ENCODE measurements at places on chromosomes 2 and 18.

DNA sequence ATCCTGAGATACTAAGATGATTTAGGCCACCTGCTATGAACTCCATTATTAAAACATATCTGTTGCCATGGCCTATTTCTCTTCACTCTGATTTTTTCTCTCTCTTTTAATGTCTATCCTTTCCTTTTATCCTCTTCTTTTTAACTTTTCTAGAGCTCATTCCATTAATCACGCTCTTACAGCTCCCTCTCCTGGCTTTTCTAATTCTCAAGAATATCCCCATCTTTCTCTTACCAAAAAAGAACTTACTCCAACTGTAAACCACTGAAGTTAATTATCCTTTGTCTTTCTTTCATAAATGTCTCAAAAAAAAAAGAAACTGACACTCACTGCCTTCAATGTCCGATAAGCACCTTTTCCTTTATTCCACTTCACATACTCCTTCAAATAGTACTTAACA lies 7.9 kb downstream of the PPP3R1 start:
- DNase-seq: no peak

DNA sequence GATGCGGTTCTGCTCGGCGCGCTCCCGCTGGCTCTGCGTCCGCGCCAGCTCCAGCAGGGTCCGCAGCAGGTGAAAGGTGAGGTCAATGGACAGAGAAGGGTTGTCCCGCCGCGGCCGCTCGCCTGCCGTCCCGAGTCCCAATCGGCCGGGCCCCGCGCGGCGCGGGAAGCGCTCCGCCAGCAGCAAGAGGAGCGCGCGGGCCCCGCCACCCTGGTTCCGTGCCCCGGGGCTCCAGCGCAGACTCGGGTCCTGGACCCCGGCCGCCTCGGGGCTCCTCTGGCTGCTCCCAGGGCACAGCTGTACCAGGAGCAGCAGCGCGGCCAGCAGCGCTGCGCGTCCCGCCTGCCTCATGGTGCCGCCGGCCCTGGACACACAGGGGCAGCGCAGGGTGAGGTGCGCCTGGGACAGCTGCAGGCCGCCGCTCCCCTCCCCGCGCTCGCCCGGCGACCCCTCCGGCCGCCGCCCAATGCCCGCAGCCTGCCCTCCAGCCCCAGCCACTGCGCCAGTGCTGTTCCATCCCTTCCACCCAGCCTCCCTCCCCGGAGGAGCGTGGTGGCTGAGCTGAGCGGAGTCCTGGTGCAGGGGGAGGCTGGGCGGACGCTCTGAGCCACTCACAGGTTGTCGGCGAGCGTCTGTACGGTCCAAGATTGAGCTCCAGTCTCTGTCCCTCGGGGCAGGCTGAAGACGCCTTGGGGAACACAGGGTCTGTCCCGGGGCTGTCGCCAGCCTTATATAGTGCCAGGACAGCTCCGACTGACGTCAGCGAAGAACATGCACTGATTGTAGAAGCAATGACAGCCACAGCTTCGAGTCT lies 493 bp downstream of the UCN start:
- no peak for DNase-seq

DNA sequence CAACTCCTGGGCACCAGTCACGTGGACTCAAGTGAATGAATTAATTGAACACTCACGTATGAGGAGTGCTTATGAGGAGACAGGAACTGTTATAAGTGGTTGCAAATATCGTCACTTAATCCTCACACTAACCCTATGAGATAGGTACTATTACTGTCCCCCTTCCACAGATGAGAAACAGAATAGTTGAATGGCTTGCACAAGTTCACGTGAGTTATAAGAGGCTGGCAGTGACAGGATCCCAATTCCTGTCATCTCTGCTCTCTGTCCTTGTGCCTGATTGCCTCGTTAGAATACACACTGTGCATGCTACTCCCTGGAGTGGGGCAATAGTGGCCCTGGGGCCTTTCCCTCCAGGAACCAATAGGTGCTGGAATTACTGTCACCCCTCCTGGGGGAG lies 253.5 kb downstream of the DYSF start:
- DNase-seq: no peak

DNA sequence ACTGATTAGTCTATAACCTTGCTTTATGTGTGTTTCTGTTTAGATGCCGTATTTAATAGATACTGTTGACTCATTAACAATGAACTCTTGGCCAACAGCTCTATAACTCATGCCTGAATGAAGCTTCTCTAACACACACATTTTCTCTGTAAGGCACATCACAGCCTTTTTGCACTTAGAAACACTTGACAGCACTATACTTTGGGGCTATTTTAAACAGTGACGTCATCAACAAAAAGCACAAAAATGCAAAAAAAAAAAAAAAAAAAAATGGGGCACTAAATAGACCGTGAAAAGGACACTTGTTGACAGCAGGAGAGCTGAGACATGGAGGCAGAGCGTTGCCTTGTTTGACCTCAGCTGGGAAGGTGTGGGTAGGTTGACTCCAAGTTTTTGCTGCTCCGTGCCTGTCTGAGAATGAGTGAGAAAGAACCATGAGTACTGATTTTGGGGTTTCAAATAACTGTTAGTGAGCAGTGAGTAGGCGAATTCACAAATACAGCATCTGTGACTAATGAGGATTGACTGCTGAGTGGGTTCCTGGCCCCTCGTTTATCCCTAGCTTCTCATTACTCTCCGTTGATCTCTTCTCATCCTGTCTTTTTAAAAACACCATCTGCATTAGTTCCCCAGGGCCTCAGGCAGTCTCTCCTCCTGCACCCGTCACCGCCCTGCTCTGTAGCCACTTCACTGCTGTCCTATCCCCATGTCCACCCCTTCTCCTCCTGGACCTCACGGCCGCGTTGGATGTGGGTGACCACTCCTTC lies 24.4 kb downstream of the SPP2 start:
- no peak for DNase-seq

DNA sequence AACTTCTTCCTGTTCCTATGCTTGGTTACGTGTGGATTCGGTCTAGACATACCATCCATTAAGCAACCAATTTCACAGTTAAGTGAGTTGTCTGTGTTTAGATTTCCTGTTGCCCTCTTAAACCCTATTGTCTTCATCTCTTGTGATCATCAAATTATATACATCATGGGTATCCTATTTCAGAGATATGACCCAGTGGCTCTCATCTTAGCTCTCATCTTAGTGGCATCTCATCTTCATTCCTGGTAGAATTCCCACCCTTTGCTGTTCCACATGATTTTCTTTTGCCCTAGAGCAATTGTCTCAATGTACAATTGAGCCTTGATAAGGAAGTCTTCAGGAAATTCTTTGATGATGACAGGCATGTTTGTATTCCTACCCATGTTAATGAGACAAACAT lies 29.4 kb upstream of the FN1 start:
- peak; percentile 47 for DNase-seq

- DNase-seq: peak; percentile 45
These were observed 516.7 kb downstream of the ERBB4 start for GRCh38 chr2:212021947-212022346.

GRCh38 chr2:30303095-30303494 lies 71.8 kb downstream of the LBH start:
- DNase-seq: no peak

DNA sequence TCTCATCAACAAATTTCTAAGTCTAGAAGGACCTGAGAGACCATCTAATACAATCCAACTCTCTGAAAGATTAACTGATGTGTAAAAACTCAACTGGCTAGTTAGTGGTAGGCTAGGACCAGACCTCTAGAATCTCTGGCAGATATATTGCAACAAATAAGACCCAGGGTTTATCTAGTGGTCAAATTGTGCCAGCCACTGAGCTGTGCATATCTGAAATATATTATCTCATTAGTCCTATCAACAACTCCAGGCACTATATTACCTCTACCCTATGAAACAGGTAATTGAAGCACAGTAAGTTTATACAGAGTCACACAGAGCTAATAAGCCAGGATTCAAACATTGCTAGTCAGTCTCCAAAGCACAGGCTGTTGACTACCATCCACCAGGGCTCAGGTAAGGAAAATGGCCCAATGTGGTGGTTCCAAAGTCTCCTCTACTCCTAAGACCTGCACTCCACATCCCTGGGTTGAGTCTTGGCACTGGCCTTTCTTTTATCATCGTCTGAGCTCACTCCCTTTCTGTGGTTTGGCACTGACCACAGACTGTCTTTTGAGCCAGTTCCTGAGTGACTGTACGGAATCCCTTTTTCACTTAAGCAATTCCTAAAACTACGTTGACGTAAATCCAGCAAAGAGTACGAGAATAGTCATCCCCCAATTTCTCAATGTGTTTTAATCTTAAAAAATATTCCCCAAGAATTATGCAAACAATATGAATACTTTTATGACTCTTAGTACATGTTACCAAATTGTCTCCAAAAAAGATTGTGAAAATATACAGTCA lies 11.9 kb upstream of the PID1 start:
- DNase-seq: peak; percentile 4

GRCh38 chr2:197245829-197246804 lies 64.5 kb downstream of the ANKRD44 start:
- no peak for DNase-seq

DNA sequence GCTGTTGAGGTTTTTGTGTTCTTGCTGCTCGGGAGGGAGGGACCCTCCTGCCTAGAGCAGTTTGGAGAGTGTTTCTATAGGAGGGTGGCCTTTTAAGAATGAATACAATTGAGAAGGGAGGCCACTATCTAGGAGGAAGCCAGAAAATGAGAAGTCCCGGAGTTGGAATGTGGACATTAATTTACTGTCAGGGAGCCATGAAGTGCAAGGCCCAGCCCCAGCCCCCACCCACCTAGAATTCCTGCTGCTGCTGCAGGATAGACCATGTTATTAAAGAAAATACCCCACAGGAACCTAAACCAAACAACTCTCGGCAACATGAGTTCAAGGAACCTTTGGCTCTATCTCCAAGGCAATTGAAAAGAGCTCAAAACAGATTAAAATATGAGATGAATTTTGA lies 46.0 kb downstream of the ZBTB7C start:
- no peak for DNase-seq

DNA sequence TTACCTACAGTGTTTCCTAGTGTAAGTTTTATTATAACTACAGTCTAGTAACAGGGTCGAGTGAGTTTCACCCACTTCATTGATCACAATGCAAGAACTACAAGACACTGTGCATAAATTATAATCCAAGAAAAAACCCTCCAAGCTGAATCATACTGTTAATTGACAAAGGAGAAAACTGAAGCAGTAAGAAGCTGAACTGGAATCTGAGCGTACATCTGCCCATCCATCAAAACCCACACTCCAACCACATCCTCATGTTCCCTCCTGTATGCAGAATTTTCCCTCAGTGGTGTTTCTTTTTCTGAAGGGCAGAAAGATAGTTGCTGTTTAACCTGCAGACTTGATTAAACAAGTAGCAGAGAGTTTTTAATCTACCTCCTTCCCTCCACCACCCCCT lies 49.5 kb upstream of the KIDINS220 start:
- peak; percentile 53 for DNase-seq

GRCh38 chr18:62659698-62660097 lies 55.6 kb upstream of the PHLPP1 start:
- DNase-seq: no peak

GRCh38 chr18:72612894-72613533 lies 68.9 kb upstream of the CBLN2 start:
- DNase-seq: no peak

DNA sequence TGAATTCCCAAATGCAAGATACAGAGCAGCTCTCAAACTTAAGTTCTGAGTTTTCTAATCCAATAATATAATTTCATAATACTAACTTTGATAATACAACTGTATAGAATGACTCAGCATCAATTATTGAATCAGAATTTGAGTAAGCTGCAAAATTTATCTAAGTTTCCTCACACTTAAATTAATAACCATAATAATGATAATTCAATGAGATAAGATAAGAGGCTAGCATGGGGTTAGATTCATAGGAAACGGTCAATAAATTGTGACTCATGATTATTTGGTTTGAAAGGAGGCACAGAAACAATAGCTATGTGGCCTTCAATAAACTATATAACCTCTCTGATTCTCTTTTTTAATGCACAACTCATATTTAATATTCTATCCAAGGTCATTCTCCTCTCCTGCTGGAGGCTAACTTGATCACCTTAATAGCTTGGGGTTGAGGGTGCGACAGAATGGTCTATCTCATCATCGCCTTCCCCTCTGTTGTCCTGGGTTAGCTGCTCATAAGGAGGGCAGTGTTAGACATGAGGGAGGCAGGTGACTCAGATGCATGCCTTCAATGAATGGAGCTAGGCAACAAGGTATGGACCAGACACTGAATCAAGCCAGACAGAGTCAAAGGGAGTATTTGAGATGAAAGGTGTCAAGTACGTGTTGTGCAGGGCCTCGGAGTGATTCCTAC lies 36.2 kb upstream of the BMP10 start:
- DNase-seq: no peak

DNA sequence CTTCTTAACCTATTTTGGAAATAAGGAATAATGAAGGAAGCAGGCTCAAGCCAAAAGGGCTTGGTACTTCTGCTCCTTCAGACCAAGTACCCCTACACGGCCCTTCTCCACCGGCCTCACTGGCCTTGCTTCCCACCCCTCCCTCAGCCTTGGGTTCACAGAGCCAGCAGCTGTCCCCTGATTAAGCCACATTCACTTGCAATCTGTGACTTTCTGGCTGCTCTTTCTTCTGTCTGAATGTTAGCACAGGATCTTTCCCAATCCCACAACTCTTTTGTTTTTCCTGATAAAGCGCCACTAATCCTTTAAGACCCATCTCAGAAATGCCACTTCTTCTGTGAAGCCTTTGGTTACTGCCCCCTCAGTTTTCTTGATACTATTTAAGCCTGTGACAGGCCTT lies 52.4 kb downstream of the REEP1 start:
- no peak for DNase-seq

DNA sequence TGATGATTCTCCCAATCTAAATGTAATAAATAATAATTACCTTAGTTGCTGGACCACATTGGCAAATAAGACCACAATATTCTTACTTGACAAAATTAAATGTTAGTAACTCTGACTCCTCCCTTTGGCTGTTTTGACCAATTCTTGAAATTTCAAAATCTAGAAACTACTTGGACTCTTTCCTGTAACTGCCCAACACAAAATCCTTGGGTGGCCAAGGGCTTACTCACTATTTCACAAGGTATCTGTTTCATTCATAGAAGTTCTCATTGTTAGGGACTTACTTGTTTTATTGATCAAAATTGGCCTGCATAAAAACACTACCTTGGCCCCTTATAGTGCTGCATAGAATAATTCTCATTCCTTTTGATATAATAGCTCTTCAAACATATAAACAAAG lies 19.4 kb downstream of the CDH20 start:
- DNase-seq: no peak

DNA sequence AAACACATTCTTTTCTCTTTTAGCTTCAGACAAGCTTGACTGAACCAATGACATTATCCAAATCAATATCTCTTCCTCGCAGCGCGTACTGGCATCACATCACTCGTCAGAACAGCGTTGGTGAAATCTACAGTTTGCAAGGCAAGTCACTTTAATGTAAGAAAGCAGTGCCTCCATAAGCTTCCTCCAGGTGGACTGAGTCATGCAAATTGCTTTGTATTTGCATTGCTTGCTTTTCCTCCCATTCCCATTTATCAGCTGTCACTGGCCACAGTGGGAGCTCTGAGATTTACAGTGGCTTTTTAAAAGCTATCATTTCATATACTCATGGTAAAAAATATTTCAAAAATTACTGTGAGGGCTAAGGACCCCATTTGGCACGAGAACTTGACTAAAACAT lies 189.9 kb downstream of the CD226 start:
- no peak for DNase-seq
